ENCODE measurements at places on chromosomes 2 and 18. TPM values are rescaled to one million over a fixed set of nuclear protein-coding genes. Genes with fewer than 3 reads are reported as not detected.

Gene LBH
- 189 TPM for total RNA-seq

Gene STK17B
- total RNA-seq: 14.9 TPM

Gene SLC5A7
- total RNA-seq: not detected

Gene XIRP2
- total RNA-seq: not detected

Gene KLHL41
- total RNA-seq: 0.15 TPM

Gene KHK
- 7.6 TPM for total RNA-seq

Gene HOXD4
- total RNA-seq: 0.38 TPM

Gene ANKRD29
- total RNA-seq: 17.6 TPM

Gene SP110
- 10.1 TPM for total RNA-seq
